CD4-positive, alpha-beta T cell treated with Interleukin-21 for 1 hour (primary cell): ENCODE measurements at places on chromosomes 4 and X.

DNA sequence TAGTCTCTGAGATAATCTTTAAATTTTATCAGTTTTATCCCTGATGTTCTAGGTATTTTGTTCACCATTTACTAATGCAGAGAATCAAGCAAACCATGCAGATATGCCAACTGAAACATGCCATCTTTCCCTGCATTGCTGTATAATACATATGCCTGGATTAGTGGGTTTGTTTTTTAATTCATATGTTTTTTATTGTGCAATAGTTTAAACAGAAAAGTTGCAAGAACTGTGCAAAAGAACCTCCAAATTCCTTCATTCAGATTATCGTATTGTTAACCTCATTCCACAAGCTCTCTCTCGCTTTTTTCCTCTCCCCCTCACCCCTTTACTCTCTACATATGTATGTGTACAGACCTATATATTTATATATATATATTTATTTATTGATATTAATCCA is 244.6 kb downstream of the NKX6-1 start:
- DNase-seq: no peak

DNA sequence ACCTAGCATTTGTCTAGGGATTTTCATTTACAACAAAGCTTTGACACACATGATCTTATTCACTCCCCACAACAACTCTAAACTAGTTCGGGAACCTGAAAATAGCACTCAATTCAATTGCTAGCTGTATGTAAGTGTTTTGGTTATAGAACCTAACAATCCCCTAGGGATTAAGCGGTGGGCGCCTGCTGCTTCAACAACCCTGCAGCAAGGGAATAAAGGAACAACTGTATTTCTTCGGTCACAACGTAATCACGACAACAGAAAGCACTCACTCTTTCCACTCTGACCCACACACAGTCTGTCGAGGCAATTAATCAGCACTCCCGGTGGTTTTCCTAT is 674 bp upstream of the DIAPH2 start:
- no peak for DNase-seq

- DNase-seq: no peak
These were observed 14.4 kb upstream of the SMS start for GRCh38 chrX:21926116-21926515.

- no peak for DNase-seq
These were observed 1.5 kb downstream of the PITX2 start for GRCh38 chr4:110621328-110621812.

DNA sequence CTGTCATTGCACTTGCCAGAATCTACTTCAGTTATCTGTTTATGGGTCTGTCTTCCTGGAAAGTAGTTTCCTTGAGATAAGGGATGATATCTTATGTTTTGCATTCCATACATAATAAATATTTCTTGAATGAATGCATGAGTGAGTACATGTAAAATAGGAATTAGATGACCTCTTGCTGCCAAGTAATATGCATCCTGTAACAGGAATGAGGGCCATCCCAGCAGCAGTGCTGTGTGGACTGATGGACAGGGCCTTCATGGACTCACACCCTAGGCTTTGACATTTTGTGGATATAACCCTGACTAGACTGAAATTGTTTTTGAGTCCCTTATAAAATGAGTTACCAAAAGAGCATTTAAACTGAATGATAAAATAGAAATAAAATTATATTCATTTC is 77.2 kb upstream of the NEIL3 start:
- DNase-seq: no peak

- DNase-seq: no peak
These were observed 472.7 kb downstream of the ARAP2 start for GRCh38 chr4:35771571-35771970.
